Esophagus squamous epithelium (tissue), 5 donors: ENCODE measurements at places on chromosomes 3 and 15. TPM values are rescaled to one million over a fixed set of nuclear protein-coding genes. Genes with fewer than 3 reads are reported as not detected.

The C3orf20 gene
- total RNA-seq: not detected

The SLC15A2 gene
- total RNA-seq: 4.7 TPM

The DPPA2 gene
- total RNA-seq: not detected

The DNAJA4 gene
- total RNA-seq: 24.0 TPM

The GOLGA8J gene
- total RNA-seq: not detected

The CD200R1 gene
- 3.1 TPM for total RNA-seq

The AGBL1 gene
- 0.21 TPM for total RNA-seq

GRCh38 chr3:27644941-27645340, 77.2 kb downstream of the EOMES start:
- H3K4me3 ChIP-seq: no peak overlapping the region
- H3K36me3 ChIP-seq: no peaks in the 10 kb centered on the region
- H3K27me3 ChIP-seq: no peaks in the 10 kb centered on the region
- no peak overlapping the region for H3K27ac ChIP-seq
- H3K4me1 ChIP-seq: no peaks in the 10 kb centered on the region

GRCh38 chr3:46830801-46831200, 32.4 kb downstream of the MYL3 start:
- no peaks in the 10 kb centered on the region for H3K4me1 ChIP-seq
- DNase-seq: no peak
- no peaks in the 10 kb centered on the region for H3K27me3 ChIP-seq
- H3K27ac ChIP-seq: no peak overlapping the region

DNA sequence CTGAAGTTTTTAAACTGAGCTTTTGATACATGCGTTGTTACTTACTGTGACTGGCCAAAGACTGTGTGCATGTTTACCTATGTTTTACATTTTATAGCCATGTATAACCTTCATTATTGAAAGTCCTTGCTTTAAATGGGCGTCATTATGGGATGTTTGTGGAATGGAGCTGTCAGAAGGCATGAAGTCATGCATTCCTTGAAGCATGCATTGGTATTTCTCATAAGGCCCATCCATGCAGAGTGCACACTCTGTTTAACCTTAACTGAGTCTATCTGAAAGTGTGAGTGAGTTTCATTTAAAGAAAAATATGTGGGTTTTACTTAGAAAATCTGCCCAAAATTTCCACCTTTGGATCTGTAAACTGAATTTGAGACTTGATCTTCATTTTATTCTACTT, 51.1 kb downstream of the PSMD6 start:
- no peak overlapping the region for H3K27ac ChIP-seq
- DNase-seq: no peak

DNA sequence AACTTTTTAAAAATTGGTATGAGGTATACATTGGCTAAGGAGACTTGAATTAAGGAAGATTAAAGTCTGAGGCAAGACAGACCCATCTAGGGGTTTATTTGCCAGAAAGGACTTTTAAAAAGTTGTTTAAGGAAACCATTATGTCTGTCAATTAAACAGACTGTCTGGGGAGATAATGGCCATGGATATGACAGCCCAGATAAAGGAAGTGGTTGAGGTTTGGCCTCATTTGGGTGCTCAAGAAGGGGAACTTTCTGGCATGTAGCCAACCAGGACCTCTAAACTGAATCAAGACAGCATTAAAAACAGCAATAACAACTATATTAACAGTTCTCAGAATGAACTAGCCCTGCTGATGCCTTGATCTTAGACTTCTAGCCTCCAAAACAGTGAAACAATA, 9.9 kb upstream of the CD200R1L start:
- H3K27ac ChIP-seq: no peak overlapping the region
- no peaks in the 10 kb centered on the region for H3K4me1 ChIP-seq
- no peak overlapping the region for H3K4me3 ChIP-seq
- no peaks in the 10 kb centered on the region for H3K36me3 ChIP-seq
- no peaks in the 10 kb centered on the region for H3K27me3 ChIP-seq
- no peak for DNase-seq

- H3K4me1 ChIP-seq: no peaks in the 10 kb centered on the region
- DNase-seq: no peak
- no peak overlapping the region for H3K27ac ChIP-seq
- no peak overlapping the region for H3K4me3 ChIP-seq
- peaks cover 13% of the 10 kb centered on the region for H3K36me3 ChIP-seq
Observed at GRCh38 chr3:62201438-62202035, 171.8 kb downstream of the FEZF2 start.

DNA sequence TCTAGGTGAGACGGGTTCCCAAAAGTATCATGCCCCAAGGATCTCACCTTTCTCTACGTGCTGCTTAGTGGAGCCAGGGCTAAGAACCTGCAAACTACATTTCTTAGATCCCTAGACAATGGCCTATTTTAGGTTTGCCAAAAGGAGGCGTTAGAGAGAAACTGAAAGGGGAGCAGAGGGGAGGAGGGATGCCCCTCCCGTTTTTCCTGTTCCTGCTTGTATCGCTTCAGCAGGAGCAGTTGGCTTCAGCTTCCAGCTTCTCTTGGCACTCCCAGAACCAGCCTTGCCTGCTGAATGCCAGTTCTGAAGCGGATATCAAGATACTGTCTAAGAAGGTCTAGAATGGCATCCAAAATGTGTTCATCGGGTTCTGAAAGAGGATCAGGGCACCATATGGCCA, 58.4 kb upstream of the ABHD17C start:
- peak overlapping the region; percentile 51 for H3K27ac ChIP-seq
- no peaks in the 10 kb centered on the region for H3K27me3 ChIP-seq
- H3K36me3 ChIP-seq: no peaks in the 10 kb centered on the region

- peaks cover 4% of the 10 kb centered on the region for H3K4me1 ChIP-seq
- no peak overlapping the region for H3K27ac ChIP-seq
- no peak for DNase-seq
- H3K36me3 ChIP-seq: no peaks in the 10 kb centered on the region
- no peak overlapping the region for H3K4me3 ChIP-seq
Observed at GRCh38 chr3:119602676-119603075, 5.0 kb downstream of the PLA1A start.

GRCh38 chr3:159879146-159879545, 109.5 kb upstream of the IL12A start:
- H3K36me3 ChIP-seq: no peaks in the 10 kb centered on the region
- DNase-seq: no peak
- H3K27me3 ChIP-seq: no peaks in the 10 kb centered on the region
- no peak overlapping the region for H3K4me3 ChIP-seq
- no peak overlapping the region for H3K27ac ChIP-seq

GRCh38 chr3:147755310-147755709, 346.1 kb downstream of the ZIC1 start:
- no peaks in the 10 kb centered on the region for H3K36me3 ChIP-seq
- H3K27ac ChIP-seq: no peak overlapping the region
- H3K4me1 ChIP-seq: no peaks in the 10 kb centered on the region
- no peaks in the 10 kb centered on the region for H3K27me3 ChIP-seq
- H3K4me3 ChIP-seq: no peak overlapping the region
- DNase-seq: no peak

- H3K27ac ChIP-seq: peak overlapping the region; percentile 5
- H3K4me1 ChIP-seq: peaks cover 10% of the 10 kb centered on the region
- no peak overlapping the region for H3K4me3 ChIP-seq
Observed at GRCh38 chr15:52103217-52104207, 9.1 kb downstream of the BCL2L10 start.

GRCh38 chr3:109188741-109189140, 52.2 kb downstream of the C3orf85 start:
- no peaks in the 10 kb centered on the region for H3K4me1 ChIP-seq
- no peak overlapping the region for H3K27ac ChIP-seq
- DNase-seq: no peak

GRCh38 chr15:100336061-100336460, 5.7 kb downstream of the ADAMTS17 start:
- no peak overlapping the region for H3K4me3 ChIP-seq
- H3K4me1 ChIP-seq: peaks cover 6% of the 10 kb centered on the region
- H3K27ac ChIP-seq: no peak overlapping the region
- no peaks in the 10 kb centered on the region for H3K36me3 ChIP-seq

DNA sequence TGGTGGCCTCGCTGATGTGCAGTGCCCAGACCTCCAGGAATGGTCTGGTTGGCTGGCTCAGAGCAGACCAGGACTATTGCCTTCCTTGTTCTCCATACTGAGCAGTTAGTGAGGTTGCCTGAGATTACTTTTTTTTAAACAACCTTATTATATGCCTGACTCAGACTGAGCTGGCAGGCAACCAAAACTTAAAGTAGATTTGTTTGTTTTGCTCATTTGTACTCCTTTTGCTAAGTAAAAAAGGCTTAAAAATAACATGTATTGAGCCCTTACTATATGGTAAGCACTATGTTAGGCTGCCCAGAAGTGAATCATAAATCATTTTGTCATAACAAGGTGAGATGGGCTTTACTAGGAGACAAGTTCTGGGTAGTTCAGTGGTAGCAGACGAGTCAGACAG, 92.4 kb downstream of the GHSR start:
- H3K27ac ChIP-seq: no peak overlapping the region
- peaks cover 13% of the 10 kb centered on the region for H3K4me1 ChIP-seq
- no peaks in the 10 kb centered on the region for H3K27me3 ChIP-seq
- DNase-seq: no peak
- no peaks in the 10 kb centered on the region for H3K36me3 ChIP-seq

- no peaks in the 10 kb centered on the region for H3K36me3 ChIP-seq
- no peaks in the 10 kb centered on the region for H3K27me3 ChIP-seq
- H3K4me3 ChIP-seq: no peak overlapping the region
- H3K4me1 ChIP-seq: no peaks in the 10 kb centered on the region
- no peak for DNase-seq
Observed at GRCh38 chr3:96007650-96008195, 806.7 kb upstream of the EPHA6 start.

GRCh38 chr15:58344213-58345070, 87.3 kb upstream of the LIPC start:
- no peak for DNase-seq
- H3K4me3 ChIP-seq: no peak overlapping the region
- no peaks in the 10 kb centered on the region for H3K36me3 ChIP-seq
- no peaks in the 10 kb centered on the region for H3K27me3 ChIP-seq

DNA sequence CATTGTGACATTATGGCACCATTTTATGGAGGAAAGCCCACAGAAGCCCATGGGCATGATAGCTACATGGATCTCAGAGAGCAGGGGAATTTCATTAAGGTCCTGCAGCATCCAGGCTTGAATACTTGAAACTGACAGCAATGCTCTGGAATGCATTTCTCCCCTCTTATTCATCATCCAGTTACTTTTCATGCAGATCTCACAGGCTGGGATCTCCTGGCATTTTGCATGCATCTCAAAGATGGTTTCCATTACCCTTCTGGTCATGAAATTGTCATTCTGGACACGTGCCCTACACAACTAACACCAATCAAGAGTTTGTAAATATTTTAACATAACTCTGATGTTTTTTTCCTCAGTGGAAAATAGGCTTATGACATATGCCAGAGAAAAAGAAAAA, 32.4 kb downstream of the VGLL3 start:
- H3K27ac ChIP-seq: no peak overlapping the region
- H3K4me1 ChIP-seq: no peaks in the 10 kb centered on the region
- no peak overlapping the region for H3K4me3 ChIP-seq
- no peak for DNase-seq
- no peaks in the 10 kb centered on the region for H3K36me3 ChIP-seq
- H3K27me3 ChIP-seq: no peaks in the 10 kb centered on the region
